Frontal cortex (tissue), 4 donors: ENCODE measurements at places on chromosomes 5 and 9. TPM values are rescaled to one million over a fixed set of nuclear protein-coding genes. Genes with fewer than 3 reads are reported as not detected.

The GSN gene
- total RNA-seq, result 24.5 TPM

The GADD45G gene
- total RNA-seq, result 4.5 TPM

- DNase-seq, result no peak
These were observed 278.8 kb downstream of the GAS1 start for GRCh38 chr9:86668488-86668887.

- DNase-seq, result no peak
These were observed 93.6 kb downstream of the SH3TC2 start for GRCh38 chr5:148969291-148969690.

The PHF24 gene
- total RNA-seq, result 19.2 TPM

The C9orf85 gene
- total RNA-seq, result 19.2 TPM

The IGFBPL1 gene
- total RNA-seq, result 42.0 TPM

DNA sequence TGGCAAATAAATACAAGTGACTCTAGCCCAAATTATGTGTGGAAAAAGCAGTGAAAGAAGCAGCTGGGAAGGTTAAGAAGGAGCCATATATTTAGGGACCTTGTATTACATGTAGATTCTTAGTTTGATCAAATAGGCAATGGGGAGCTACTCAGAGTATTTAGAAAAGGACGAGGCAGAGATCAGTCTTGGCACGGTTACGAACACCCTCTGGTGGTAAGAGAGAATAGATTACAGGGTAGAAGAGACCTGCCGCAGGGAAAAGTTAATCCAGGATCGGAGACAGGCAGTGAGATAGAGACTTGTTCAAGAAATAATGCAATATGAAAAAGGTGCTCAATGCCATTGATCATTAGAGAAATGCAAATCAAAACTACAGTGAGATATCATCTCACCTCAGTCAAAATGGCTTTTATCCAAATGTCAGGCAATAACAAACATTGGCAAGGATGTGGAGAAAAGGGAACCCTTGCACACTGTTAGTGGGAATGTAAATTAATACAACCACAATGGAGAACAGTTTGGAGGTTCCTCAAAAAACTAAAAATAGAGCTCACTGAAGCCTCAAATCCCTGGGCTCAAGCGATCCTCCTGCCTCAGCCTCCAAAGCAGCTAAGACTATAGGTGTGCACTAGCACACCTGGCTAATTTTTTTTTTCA, 12.0 kb downstream of the INIP start:
- no peak for DNase-seq

DNA sequence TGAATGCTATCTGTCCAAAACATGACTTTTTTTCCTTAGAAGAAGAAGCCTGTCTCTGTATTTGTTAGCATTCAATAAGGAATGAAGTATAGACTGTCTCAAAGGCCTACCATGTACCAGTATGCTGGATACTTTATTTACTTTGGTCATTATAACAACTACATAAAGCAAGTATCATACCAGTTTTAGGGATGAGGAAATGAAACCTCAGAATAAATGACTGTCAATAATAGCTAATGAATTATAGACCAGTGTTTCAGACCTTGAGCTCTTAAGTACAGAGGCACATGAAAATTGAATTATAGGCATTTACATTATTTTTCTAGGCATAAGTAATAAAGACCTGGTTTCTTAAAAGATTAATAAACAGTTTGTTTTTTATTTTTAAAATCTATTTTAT, 166.4 kb upstream of the TLX3 start:
- DNase-seq, result no peak

DNA sequence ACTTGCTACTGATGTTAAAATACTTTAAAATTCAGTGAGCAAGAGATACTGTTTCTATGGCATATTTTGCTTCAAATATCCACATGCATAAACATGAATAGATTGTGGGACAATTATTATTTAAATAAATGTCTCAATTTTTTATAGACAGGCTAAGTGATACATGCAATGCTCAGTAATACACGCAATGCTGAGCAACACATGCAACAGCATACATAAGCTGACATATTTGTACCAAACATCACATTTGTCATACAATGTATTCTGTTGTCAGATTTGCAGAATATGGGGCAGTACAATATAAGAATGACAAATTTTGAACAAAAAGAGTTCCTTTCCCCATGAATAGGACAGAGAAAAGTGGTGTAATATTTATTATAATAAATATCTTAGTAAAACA, 155.5 kb downstream of the PDE4D start:
- DNase-seq, result no peak

DNA sequence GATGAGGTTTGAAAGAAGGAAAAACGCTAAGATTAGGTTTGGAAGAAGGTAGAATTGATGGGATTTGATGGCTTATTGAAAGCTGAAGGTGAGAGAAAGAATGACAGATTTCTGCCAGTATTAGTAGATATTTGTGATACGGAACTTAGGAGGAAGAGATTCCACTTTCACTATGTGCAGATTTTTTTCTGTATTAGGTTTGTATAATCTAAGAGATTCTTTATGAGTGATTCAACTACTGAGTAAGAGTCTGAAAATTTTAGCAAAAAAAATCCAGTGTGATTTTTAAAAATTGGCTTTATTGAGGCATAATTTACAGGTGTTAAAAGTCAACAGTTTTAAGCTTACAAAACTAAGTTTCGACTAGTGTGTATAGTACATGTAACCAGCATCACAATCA, 54.1 kb downstream of the AP3S1 start:
- no peak for DNase-seq

The CDX1 gene
- not detected for total RNA-seq

DNA sequence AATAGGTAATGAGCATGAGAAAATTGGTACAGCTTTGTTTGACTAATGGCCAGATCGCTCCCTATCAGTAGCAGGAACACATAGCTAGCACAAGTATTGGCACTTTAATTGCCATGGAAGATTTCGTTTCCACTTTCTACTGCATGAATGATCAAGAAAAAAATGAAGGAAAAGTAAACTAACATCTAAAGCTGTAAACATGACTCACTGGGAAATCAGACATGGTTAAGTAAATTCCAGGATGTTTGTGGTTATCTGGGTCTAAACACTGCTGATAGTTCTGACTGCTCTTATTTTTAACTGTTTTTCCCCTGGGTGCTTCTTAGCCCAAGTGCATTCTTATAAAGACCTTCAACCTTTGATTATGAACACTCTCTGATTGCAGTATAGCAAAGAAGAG, 388.9 kb downstream of the NR2F1-AS1 start:
- no peak for DNase-seq
